Camera-type eye (tissue), 1 donor: ENCODE measurements at places on chromosomes 7 and 10. TPM values are rescaled to one million over a fixed set of nuclear protein-coding genes. Genes with fewer than 3 reads are reported as not detected.

The BMI1 gene
- total RNA-seq: 114 TPM

The CAV2 gene
- 38.8 TPM for total RNA-seq

The MOGAT3 gene
- total RNA-seq: not detected

The CPVL gene
- total RNA-seq: 7.9 TPM

The MPP7 gene
- 30.6 TPM for total RNA-seq

The CDNF gene
- 3.0 TPM for total RNA-seq

The HDAC9 gene
- 138 TPM for total RNA-seq

The RAPGEF5 gene
- total RNA-seq: 90.2 TPM

The DPYSL4 gene
- 55.0 TPM for total RNA-seq

The MORN4 gene
- total RNA-seq: 15.7 TPM
